ENCODE measurements at places on chromosomes 12 and 14.

DNA sequence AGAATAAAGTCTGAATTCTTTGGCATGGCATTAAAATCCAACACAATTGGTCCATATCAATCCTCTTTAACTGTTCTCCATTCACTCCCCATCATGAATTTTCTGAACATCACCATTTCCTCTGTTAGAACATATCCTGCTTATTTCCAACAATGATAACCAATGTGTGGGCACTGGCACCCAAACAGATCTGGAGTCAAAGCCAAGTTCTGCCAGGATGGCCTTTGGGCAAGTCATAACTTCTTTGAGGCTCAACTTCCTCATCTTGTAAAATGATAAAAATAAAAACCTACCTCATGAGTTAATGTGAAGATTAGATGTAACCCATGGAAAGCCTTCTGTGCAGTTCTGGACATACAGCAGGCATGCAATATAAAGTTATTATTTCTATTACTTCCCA, 12.5 kb downstream of the PAWR start:
- no peak for DNase-seq

DNA sequence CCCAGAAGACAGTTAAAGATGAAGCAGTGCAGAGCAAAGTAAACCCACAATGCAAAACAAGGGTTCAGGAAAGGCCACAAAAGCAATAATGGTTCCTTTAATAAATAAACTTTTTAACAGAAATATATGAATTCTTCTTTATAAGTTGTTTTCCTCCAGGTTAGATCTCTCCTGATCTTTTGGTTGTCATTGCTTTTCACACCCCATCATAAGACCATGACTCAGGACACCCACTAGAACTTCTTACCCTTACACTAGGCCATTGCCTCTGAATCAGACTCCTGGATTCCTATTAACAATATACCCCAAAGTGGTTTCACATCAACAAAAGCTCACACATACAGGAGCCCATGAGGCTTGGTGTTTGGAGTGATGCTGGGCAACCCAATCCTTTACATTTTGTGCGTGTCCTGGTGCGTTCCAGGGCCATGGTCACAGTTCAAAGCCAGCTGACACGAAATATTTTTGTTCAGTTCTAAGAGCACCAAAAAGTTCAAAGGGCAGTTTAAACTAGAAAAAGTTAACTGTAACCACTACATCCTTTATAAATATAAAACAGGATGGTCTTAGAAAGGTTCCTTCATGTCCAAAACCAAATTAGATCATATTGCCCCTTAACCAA, 187.0 kb downstream of the EPS8 start:
- DNase-seq = no peak

GRCh38 chr12:132146098-132146497, 1.8 kb downstream of the NOC4L start:
- no peak for DNase-seq

GRCh38 chr14:51865953-51866747, 5.7 kb downstream of the GNG2 start:
- DNase-seq = no peak

GRCh38 chr12:132657004-132657727, 30.0 kb downstream of the POLE start:
- no peak for DNase-seq

DNA sequence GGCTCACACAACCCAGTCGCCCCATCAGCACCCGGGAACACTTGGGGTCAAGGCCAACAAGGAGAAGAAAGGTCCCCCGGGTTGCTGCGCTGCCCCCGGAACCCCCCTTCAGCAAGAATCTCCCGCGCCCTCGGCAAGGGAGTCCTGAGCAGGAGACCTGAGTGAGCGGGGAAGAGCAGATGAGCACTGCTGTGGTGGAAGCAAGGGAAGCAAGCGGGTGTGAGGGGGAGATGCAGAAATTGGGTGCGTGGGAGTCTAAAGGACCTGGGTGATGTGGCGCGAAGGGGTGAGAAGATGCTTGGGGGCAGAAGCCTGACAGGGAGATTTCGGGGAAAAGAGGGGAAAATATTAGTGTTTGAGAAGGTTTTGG, 105.5 kb upstream of the PRB2 start:
- DNase-seq = no peak

- no peak for DNase-seq
These were observed 32.1 kb upstream of the STON2 start for GRCh38 chr14:81432219-81432661.
